NCI-H2107 (cell line): ENCODE measurements at places on chromosomes 16 and 17.

GRCh38 chr16:74743668-74744299, 30.8 kb downstream of the FA2H start:
- peak; percentile 70 for DNase-seq

DNA sequence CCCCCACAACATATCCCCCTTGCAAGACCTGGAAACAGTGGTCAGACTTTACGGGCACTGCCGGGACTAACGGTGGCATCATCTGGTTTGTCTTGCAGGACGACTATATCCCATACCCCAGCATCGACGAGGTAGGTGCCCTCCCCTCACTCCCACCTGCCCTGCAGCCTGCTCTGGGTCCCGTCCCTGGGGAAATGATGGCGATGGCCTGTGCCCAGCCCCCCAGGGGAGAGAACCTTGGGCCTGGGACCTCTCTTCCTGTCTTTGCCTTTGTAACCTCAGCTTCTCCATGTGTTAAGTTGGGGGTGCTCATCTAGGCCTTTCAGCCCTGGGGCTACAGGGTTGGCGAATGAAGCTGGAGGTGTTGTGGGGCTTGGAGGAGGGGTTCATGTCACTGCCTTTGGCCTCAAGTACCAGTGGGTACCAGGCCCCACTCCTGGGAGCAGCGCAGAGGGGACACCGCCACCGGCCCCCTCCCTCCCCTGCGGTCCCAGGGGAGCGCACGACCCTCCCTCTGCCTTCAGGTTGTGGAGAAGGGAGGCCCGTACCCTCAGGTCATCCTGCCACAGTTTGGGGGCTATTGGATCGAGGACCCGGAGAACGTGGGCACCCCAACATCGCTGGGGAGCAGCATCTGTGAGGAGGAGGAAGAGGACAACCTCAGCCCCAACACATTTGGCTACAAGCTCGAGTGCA, 99.9 kb downstream of the OR1D5 start:
- DNase-seq = no peak

DNA sequence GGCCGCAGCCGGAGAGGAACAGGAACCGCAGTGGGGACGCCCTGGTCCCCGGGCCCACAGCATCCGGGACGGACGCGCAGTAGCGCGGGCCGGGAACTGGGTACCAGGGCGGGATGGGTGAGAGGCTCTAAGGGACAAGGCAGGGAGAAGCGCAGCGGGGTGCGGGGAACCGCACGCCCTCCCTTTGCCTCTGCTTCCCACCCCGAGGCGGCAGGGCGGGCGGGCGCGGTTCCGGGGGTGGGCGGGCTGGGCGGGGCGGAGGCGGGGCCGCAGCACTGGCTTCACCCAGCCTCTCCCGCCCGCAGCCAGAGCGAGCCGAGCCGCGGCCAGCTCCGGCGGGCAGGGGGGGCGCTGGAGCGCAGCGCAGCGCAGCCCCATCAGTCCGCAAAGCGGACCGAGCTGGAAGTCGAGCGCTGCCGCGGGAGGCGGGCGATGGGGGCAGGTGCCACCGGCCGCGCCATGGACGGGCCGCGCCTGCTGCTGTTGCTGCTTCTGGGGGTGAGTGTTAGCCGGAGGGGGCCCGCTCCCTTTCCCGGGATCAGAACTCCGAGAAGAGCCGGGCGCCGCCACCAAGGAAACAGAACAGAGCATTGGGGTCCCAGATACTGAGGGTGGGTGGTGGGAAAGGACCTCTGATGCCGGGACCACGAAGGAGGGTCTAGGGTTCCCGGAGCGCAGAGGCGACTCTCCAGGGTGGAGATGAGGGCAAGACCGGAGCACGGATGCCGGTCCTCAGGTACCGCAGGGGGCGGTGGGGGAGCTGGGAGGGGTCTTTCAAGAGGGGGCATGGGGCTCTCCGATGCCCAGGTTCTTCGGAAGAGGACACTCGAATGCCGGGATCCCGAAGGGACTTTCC, at the start of gene NGFR:
Gene NGFR, plus strand, starts transcription at position 308 of the 856 bp plus-strand sequence. Its CDS starts 125 bp downstream, at position 433.
- DNase-seq = no peak

- no peak for DNase-seq
Measured at GRCh38 chr17:15966183-15966878, 21.4 kb downstream of the ADORA2B start.

GRCh38 chr17:55743103-55743679, 7.7 kb upstream of the PCTP start:
- no peak for DNase-seq

DNA sequence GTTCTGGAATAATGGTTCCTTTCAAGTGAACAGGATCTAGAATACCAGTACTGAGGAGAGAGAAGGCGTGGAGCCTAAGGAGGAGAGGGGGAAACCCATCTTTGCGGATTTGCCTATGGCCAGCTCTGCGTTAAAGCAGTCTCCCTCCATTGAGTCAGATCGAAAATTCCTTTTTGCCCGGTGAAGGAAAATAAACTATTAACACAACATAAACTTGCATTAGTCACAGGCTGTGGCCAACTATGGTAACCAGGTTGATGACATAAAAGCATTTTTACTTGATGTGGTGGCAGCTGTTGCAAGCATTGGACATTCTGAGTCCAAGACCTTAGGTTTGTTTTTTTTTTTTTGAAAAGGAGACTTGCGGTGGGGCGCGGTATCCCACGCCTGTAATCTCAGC, 8.9 kb downstream of the LDAF1 start:
- DNase-seq = no peak

DNA sequence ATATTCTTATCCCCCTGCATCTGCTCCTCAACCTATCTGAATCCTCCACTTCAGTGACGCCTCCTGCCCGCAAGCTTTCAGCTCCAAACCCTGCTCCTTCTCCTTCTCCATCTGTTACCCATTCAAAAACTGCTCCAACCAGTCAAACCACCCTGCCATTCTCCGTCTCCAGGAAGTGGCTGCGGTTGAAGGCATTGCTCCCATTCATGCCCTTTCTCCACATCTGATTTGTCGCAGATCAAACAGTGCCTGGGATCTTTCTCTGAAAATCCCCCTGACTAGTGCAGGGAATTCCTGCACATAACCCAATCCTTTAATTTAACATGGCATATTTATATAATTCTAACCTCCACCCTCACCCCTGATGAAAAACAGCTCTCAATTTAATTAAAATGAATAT, 56.3 kb downstream of the SLFN5 start:
- no peak for DNase-seq

- peak; percentile 74 for DNase-seq
Measured at GRCh38 chr17:72030067-72030899, 90.5 kb upstream of the SOX9 start.

- no peak for DNase-seq
Measured at GRCh38 chr17:77890771-77891170, 67.7 kb upstream of the TNRC6C start.

GRCh38 chr17:35063514-35064223, at the start of gene RFFL:
TSS of gene RFFL (minus strand) at chr17:35063707. CDS start at chr17:35026553, 37,154 bp downstream.
- DNase-seq = peak; percentile 80

GRCh38 chr16:29925105-29925756, 795 bp downstream of the KCTD13 start:
- DNase-seq = no peak
